ENCODE measurements at places on chromosomes 5 and 9. TPM values are rescaled to one million over a fixed set of nuclear protein-coding genes. Genes with fewer than 3 reads are reported as not detected.

DNA sequence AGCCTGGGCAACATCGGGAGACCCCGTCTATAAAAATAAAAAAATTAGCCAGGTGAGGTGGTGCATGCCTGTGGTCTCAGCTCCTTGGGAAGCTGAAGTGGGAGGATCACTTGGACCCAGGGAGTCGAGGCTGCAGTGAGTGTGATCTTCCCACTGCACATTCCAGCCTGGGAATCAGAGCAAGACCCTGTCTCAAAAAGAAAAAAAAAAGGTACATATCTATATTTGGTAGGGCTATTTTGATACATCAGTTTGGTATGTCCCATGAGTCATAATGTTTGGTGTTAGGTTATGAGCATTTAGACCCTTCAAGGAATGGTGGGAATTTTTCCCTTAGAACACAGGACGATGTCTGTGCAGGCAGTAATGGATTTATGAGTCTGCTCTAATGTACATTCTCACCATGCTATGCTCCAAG, 55.3 kb upstream of the POU4F3 start:
- peak overlapping the region; percentile 75 for H3K27ac ChIP-seq
- H3K27me3 ChIP-seq = no peaks in the 10 kb centered on the region
- peak overlapping the region; percentile 18 for H3K4me3 ChIP-seq
- DNase-seq = peak; percentile 86
- no peaks in the 10 kb centered on the region for H3K36me3 ChIP-seq

DNA sequence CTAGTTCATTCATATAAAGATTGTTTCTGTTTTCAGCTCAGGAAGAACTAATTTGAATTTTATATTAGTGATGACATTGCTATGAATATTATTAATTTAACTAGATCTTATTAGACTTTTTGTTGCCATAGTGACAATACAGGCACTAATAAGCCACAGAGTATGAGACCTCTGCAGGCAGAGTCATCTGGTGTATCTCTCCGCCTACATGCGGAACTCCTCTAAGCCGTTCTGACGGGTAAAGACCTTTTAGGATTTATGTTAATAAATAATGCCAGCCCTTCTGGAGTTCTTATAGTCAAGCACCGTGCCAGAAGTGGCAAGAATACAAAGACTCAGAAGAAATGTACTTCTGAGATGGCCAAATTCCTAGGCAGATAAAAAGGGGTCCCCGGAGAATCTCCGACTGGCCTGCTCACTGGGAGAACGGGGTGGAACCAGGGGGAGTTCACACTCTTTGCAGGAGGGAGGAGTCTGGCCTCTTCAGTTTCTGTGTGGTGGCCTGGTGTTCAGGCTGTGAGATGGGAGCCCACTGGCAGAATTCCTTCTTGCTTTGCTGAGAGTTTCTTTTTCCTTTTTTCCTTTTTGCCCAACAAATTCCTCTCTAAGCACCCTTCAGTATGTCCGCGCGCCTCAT, 85.1 kb upstream of the IL12B start:
- no peaks in the 10 kb centered on the region for H3K4me1 ChIP-seq
- DNase-seq = no peak
- H3K36me3 ChIP-seq = no peaks in the 10 kb centered on the region
- no peak overlapping the region for H3K27ac ChIP-seq
- no peak overlapping the region for H3K4me3 ChIP-seq

DNA sequence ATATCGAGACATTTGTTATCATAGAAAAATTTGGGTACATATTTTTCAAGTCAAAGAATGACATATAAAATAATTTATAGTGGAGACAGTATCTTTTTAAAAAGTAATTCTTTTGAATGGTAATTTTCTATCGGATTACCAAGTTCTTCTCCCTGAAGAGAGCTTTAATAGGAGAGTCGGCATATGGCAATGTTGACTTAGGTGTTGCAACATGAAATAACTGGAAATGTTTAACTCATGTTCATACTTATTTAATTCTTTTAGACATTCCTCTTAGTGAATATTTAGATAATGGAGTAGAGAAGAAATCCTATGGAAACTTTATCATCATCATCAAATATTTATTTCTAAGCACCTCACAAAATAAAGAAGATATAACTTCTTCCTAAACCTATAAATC, 118.2 kb upstream of the CTNND2 start:
- H3K4me1 ChIP-seq = no peaks in the 10 kb centered on the region
- H3K4me3 ChIP-seq = no peak overlapping the region
- no peak for DNase-seq
- H3K36me3 ChIP-seq = no peaks in the 10 kb centered on the region
- no peaks in the 10 kb centered on the region for H3K27me3 ChIP-seq

- no peaks in the 10 kb centered on the region for H3K4me1 ChIP-seq
- H3K27ac ChIP-seq = no peak overlapping the region
- no peak for DNase-seq
Observed at GRCh38 chr5:148457183-148457620, 73.4 kb downstream of the FBXO38 start.

DNA sequence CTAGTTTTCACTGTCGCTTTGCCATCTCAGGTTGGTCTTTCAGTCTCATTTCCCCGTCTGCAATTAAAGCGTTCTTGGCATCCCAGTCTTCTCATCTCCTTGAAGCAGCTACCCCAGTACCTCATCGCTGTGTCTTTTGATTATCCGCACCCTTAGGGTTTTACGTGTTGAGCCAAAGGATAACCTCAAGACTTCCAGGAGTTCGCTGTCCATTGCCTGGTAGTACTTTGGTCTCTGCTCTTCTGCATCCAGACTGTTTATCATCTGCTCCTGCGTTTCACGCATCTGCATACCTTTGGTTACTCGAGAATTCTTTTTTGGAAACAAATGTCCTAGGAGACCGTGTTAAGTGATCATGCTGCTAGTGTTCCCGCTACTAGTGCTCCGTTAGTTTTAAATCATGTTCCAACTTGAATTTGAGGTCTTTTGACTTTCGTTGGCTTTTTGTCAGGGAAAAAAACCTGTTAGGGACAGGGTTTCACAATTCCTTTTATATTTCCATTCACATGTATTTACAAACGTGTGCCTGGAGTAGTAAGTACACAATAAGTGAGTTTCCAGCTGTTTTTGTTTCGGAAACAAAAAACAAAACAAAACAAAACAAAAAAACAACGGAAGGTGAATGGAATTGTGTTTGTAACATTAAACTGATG, 888 bp downstream of the RABGAP1 start:
- H3K36me3 ChIP-seq = no peaks in the 10 kb centered on the region
- H3K27ac ChIP-seq = peak overlapping the region; percentile 69
- DNase-seq = peak; percentile 21
- no peaks in the 10 kb centered on the region for H3K27me3 ChIP-seq
- H3K4me3 ChIP-seq = peak overlapping the region; percentile 59
- peaks cover 28% of the 10 kb centered on the region for H3K4me1 ChIP-seq

GRCh38 chr5:1409381-1410110, 35.7 kb downstream of the SLC6A3 start:
- no peak overlapping the region for H3K27ac ChIP-seq
- H3K4me3 ChIP-seq = no peak overlapping the region
- H3K4me1 ChIP-seq = no peaks in the 10 kb centered on the region
- H3K27me3 ChIP-seq = peaks cover 1% of the 10 kb centered on the region

DNA sequence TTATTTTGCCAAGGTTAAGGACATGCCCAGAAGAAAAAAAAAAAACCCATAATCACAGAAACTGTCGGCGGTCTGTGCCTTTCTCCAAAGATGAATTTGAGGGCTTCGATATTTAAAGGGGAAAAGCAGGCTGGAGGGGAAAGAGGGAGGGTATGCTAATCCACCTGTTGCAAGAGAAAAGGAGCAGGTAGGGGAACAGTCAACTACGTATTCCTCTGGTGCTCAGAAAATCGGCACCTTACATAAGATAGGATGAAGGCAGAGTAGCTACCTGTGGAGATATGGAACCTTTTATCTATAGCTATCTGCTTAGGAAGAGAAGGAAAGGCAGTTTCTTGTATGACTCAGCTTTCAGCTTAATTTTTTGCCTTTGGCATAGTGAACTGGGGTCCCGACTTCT, 77.7 kb downstream of the PTCD2 start:
- H3K4me3 ChIP-seq = no peak overlapping the region
- no peak overlapping the region for H3K27ac ChIP-seq
- H3K4me1 ChIP-seq = peaks cover 11% of the 10 kb centered on the region
- no peaks in the 10 kb centered on the region for H3K36me3 ChIP-seq
- H3K27me3 ChIP-seq = no peaks in the 10 kb centered on the region

GRCh38 chr5:40981420-40981819, 72.1 kb downstream of the C7 start:
- no peaks in the 10 kb centered on the region for H3K27me3 ChIP-seq
- H3K27ac ChIP-seq = no peak overlapping the region
- no peak overlapping the region for H3K4me3 ChIP-seq
- H3K4me1 ChIP-seq = no peaks in the 10 kb centered on the region

The TMC1 gene
- polyA plus RNA-seq = 0.24 TPM

The CYSRT1 gene
- 0.80 TPM for polyA plus RNA-seq

The HK3 gene
- polyA plus RNA-seq = not detected

The SLC31A2 gene
- 122 TPM for polyA plus RNA-seq

The SPATA31A6 gene
- polyA plus RNA-seq = not detected

The GKAP1 gene
- 0.18 TPM for polyA plus RNA-seq

The AHRR gene
- 0.24 TPM for polyA plus RNA-seq
